ENCODE measurements at places on chromosomes 11 and 22.

GRCh38 chr11:390175-390574, 3.8 kb upstream of the PKP3 start:
- DNase-seq = no peak

GRCh38 chr22:33438273-33438672, 380.1 kb upstream of the SYN3 start:
- no peak for DNase-seq

DNA sequence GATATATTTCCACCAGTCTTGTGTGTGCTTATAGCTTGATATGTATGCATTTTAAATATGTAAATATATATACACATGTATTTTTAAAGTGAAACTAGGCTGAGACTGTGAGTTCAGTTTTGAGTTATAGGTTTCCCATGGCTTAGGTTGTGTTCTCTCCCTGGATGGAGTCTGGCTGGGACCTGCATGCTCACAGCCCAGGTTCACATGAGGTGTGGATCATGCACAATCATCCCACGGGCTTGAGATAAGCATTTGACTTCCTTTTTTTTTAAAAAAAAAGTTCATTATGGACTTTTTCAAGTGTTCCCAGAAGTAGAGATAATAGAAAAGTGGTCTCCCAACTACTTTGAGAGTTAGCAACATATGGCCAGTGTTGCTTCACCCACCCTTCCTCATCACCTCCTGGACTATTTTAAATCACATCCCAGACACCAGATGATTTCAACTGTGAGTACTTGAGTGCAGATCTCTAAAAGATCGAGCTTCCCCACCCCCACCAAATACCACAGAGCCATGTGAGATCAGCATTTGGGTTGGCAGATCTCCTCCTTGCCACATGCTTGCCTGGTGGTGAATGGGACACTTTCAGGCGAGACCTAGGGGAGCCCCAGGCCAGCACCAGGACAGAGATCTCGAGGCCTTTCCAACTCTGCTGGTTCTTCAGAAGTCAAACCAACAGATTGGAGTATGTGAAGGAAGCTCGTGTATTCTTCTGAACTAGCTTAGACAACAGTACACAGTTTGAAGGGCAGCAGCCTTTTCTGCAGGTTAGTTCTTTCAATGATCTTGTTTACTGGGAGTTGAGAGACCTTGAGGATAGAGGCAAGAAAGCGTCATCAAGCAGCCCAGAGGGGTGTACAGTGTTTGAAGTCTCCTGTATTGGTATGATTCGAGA, 15.9 kb downstream of the MED15 start:
- no peak for DNase-seq

- DNase-seq = no peak
Observed at GRCh38 chr11:60282286-60282685, 1.8 kb downstream of the MS4A4A start.

DNA sequence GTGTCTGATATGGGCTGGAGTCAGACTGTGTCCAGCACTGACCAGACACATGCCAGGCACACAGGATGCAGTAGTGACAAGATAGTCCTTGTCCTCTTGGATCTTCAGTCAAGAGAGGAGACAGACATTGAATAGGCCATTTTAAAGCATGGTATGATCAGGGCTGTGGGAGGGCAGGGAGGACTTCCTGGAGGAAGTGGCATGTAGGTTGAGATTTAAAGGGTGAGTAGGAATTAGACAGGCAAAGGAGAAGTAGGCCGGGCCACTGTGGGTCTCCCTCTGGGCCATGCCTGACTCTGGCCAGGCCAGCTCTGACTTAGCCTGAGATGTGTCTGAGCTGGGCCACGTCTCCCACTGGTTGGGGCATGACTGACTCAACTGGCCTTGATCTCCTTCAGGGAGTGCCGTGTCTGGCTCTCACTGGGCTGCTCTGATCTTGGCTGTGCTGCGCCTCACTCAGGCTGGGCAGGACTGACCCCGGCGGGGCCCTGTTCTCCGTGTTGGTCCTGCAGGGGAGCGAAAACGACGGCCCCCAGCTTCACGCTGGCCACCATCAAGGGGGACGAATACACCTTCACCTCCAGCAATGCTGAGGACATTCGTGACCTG, 71.2 kb downstream of the MYO7A start:
- no peak for DNase-seq

Measured in hematopoietic multipotent progenitor cell treated with erythropoietin and hydrocortisone succinate and interleukin-3 and kit ligand, for 15 days (in vitro differentiated cells).